Ascending aorta (tissue), 2 donors: ENCODE measurements at places on chromosomes 4 and X.

DNA sequence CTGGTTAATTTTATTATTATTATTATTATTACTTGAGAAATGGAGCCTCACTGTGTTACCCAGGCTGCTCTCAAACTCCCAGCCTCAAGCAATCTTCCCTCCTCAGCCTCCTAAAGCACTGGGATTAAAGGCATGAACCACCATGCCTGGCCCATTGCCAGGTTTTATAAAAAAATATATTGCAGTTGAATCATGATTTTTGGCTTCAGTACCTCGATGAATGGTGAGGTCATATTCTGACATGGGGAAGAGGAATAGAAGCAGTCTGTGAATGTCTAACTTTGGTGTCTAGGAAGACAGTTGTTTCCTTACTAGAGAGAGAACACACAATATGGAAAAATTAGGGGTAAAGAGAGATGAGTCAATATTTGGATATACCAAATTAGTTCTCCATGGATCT lies 32.0 kb downstream of the CCSER1 start:
- no peak for DNase-seq

GRCh38 chrX:43581888-43582539 lies 74.1 kb upstream of the MAOA start:
- no peak for DNase-seq

DNA sequence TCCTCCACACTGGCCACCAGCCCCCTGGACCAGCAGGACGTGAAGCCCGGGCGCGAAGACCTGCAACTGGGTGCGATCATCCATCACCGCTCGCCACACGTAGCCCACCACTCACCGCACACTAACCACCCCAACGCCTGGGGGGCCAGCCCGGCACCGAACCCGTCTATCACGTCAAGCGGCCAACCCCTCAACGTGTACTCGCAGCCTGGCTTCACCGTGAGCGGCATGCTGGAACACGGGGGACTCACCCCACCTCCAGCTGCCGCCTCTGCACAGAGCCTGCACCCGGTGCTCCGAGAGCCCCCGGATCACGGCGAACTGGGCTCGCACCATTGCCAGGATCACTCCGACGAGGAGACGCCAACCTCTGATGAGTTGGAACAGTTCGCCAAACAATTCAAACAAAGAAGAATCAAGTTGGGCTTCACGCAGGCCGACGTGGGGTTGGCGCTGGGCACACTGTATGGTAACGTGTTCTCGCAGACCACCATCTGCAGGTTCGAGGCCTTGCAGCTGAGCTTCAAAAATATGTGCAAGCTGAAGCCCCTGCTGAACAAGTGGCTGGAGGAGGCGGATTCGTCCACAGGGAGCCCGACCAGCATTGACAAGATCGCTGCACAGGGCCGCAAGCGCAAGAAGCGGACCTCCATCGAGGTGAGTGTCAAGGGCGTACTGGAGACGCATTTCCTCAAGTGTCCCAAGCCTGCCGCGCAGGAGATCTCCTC lies 600 bp downstream of the POU3F4 start:
- DNase-seq = no peak

GRCh38 chr4:141849367-141849766 lies 213.0 kb downstream of the IL15 start:
- no peak for DNase-seq

GRCh38 chr4:180434131-180434895 lies 1808.9 kb upstream of the TENM3 start:
- no peak for DNase-seq

- DNase-seq = no peak
Observed at GRCh38 chr4:152763796-152764195, 15.7 kb downstream of the TIGD4 start.

DNA sequence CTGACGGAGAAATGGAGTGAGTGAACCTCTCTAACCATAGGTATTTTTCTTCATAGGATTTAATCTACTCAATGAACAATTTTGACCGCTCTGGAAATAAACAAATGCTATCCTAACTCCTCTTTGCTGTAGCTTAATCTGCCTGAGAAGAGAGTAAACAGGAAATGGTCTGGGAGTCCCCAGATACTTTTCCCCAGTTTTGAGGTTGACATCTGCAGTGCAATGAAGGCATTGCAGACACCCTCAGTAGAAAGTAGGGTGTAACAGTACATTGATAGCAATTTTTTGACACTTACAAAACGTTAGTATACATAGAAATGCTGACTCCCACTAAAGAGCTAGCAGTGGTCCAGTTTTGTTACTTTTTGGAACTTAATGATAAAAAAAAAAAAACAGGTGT lies 495.9 kb upstream of the FAM241A start:
- DNase-seq = no peak

- no peak for DNase-seq
Observed at GRCh38 chr4:71210823-71211222, 128.0 kb upstream of the SLC4A4 start.

GRCh38 chr4:74930162-74930561 lies 2.8 kb upstream of the PARM1 start:
- DNase-seq = no peak

GRCh38 chr4:115279330-115279729 lies 165.9 kb upstream of the NDST4 start:
- DNase-seq = no peak

GRCh38 chr4:105196523-105197145 lies 50.0 kb downstream of the TET2 start:
- no peak for DNase-seq

DNA sequence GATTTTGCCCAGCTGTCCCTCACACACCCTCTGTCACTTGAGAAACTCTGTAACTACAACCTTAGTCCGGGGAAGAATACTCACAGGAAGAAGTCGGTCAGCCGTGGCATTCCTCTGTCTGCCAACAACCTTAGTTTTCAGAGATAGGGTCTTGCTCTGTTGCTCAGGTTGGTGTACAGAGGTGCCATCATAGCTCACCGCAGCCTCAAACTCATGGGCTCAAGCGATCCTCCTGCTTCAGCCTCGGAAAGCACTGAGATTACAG lies 12.2 kb upstream of the SPCS3 start:
- DNase-seq = no peak

GRCh38 chr4:58564695-58565475 lies 1454.7 kb upstream of the IGFBP7 start:
- no peak for DNase-seq

GRCh38 chrX:11364835-11365234 lies 71.6 kb downstream of the AMELX start:
- no peak for DNase-seq

- no peak for DNase-seq
Observed at GRCh38 chr4:42489095-42489494, 91.8 kb downstream of the SHISA3 start.

DNA sequence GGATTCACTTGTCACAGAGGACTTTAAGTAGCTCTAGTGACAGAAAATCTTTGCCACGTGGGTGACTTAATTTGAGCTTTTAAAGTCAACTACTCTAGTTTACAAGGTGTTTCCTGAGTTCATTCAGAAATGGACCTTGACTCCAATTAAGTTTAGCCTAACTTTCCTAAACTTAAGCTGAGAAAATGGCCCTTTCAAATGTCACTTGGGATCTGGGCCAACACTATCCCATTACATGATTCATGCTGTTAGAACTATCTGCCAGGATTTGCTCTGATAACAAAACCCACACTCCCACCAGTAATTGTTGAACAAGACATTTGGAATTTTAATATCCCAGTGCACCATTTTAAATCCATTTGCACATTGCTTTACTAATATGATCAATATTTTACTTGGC lies 40.8 kb downstream of the C4orf46 start:
- DNase-seq = no peak

- DNase-seq = no peak
Observed at GRCh38 chrX:31181377-31182000, 109.6 kb upstream of the FTHL17 start.

DNA sequence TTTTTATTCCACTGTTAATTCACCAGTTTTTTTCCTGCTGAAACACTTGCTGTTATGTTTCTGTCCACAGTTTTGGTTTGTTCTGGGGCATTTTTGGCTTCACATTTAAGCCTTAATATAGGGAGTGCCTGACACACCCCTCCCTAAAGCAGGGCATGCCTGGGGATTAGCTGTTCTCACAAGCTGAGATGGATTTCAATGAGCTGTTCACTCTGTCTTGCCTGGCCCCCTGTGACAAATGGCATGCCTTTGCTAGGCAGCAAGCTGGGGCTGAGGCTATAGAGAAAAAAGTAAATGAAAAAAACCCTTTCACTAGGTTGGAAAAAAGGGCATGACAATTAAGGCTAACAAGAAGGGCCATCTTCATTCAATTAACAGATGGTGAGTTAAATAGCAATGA lies 22.4 kb downstream of the LPAR4 start:
- no peak for DNase-seq

DNA sequence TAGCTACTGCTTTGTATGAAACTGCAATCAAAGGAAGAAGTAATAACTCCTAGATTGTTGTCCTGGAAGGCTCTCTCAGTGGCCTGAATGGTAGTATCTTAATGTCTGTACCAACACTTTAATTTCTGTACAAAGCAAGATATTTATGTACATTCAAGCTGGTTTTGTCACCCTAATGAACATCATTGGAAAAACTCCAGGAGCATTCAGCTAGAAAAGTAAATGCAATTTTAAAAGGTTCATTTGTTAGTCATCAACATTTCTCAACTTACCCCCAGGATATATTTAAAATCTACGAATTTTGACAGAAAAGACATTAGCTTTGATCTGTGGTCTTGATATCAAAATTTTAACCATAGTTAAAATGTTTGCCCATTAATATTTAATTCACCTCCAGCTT lies 80.0 kb upstream of the FGF13 start:
- no peak for DNase-seq

DNA sequence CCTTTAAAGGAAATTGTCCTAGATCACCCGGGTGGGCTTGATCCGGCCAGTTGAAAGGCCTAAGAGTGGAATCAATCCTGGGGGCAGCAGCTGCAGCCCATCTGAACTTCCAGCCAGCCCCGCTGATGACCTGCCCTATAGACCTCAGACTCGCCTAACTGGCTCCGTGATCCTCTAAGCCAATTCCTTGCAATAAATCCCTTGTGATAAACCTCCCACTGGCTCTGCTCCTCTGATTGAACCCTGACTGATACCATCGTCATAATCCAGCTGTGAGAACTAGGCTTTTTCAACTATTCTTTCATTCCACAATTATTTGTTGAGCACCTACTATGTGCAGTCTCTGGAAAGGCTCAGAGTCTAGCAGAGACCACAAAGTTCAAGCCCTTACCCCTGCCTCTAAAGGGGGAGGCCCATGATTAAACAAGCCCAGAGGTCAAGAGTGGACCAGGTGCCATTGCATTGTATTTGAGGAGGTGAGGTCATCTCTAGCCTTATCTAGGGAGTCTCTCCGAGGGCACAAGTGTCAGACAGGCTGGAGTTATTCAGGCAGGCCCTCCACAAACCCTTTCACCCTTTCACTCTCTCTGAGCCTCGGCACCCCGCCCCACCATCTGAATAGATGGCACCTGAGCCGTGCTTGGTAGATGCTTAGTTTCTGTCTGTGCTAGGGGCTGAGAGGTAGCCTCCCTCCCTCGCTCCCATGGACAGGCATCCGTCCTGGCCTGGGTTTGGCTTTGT lies 20.5 kb upstream of the GPR78 start:
- DNase-seq = no peak

DNA sequence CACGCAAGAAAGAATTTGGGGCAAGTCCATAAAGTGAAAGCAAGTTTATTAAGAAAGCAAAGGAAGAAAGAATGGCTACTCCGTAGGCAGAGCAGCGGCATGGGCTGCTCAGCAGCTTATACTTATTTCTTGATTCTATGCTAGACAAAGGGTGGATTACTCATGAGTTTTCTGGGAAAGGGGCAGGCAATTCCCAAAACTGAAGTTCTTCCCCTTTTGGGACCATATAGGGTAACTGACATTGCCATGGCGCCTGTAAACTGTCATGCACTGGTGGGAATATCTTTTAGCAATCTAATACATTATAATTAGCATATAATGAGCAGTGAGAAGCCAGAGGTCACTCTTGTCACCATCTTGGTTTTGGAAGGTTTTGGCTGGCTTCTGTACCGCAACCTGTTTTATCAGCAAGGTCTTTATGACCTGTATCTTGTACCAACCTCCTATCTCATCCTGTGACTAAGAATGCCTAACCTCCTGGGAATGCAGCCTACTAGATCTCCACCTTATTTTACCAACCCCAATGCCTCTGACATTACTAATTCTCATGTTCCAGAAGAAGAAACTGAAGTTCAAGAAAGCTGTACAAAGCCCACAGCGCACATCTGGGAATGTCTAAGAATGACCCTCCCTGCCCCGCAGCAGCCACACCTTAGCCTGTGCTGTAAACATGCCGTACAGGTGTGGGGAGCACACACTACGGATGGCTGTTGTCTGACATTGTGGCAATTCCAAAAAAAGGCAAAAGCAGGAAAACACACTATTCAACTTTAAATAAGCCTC lies 18.6 kb downstream of the RXFP1 start:
- no peak for DNase-seq

- DNase-seq = no peak
Observed at GRCh38 chrX:42237956-42238355, 314.6 kb upstream of the CASK start.

DNA sequence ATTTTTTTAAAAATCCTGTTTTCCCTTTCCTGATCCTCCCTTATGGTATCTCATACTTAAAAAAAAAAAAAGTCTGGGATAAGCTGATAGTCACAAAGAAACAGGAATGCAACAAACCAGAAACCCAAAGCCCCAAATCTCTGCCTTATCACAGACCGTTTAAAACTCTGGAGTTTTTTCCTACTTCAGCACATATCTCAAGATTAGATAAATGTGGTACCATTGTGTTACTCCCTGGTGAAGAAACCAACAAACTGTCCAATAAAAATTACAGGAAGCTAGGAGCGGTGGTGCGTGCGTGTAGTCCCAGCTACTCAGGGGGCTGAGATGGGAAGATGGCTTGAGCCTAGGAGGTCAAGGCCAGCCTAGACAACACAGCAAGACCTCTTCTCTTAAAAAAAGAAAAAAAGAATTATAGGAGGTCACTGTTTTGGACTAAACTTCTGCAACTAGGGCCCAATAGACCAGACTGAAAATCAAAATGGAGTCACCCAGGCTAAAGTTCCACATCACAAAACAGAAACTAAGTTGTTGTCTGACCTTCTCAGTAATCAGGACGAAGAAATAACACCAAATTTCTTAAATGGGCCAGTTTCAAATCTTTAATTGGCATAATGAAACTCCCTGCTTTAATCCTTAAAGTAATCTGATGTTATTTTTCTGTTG lies 51.9 kb downstream of the RBM47 start:
- no peak for DNase-seq

GRCh38 chr4:69697536-69698242 lies 44.6 kb upstream of the UGT2A1 start:
- DNase-seq = no peak

GRCh38 chr4:8283631-8284121 lies 14.1 kb downstream of the HTRA3 start:
- DNase-seq = no peak

GRCh38 chr4:47372561-47372960 lies 90.9 kb downstream of the COMMD8 start:
- DNase-seq = no peak

- DNase-seq = no peak
Observed at GRCh38 chr4:38692421-38692820, 28.4 kb downstream of the KLF3 start.
